ENCODE measurements at places on chromosomes 7 and 10. TPM values are rescaled to one million over a fixed set of nuclear protein-coding genes. Genes with fewer than 3 reads are reported as not detected.

DNA sequence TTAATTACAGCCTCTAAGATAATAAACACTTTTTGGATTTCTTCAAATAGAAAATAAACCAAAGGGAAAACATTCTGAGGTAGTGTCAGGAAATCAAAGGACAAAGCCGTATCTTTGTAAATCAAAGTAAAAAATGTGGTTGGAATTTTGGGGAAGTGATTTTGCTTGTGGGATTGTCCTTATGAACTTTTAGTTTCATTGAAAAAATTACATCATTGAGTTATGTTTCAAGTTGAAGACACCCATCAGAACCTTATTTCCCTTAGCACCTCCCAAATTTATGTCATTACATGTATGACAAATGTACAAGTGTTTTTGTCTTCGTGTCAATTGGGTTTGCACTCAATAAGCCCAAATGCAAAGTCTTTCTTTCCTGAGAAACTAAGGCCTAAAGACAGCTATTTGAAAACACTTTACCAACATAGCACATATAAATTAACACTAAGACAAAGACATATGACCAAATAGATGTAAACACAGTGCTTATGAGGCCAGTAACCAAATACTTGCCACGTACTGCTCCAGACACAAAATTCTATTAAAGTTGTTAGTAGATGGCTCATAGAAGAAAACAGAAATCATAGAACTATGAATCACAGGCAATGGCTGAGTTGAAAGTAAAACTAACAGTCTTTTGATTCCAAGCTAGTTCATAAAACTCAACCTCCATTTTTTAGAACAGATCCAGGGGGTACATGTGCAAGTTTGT is 26.9 kb upstream of the LAMB4 start:
- no peaks in the 10 kb centered on the region for H3K27me3 ChIP-seq
- no peak overlapping the region for H3K4me3 ChIP-seq
- no peaks in the 10 kb centered on the region for H3K36me3 ChIP-seq
- DNase-seq = no peak
- no peaks in the 10 kb centered on the region for H3K4me1 ChIP-seq
- H3K27ac ChIP-seq = no peak overlapping the region

MET gene
- not detected for polyA plus RNA-seq

LGI1 gene
- not detected for polyA plus RNA-seq

- H3K27ac ChIP-seq = no peak overlapping the region
- H3K4me3 ChIP-seq = no peak overlapping the region
- H3K4me1 ChIP-seq = no peaks in the 10 kb centered on the region
- DNase-seq = no peak
These were observed 52.9 kb upstream of the SHH start for GRCh38 chr7:155864991-155865690.

DNA sequence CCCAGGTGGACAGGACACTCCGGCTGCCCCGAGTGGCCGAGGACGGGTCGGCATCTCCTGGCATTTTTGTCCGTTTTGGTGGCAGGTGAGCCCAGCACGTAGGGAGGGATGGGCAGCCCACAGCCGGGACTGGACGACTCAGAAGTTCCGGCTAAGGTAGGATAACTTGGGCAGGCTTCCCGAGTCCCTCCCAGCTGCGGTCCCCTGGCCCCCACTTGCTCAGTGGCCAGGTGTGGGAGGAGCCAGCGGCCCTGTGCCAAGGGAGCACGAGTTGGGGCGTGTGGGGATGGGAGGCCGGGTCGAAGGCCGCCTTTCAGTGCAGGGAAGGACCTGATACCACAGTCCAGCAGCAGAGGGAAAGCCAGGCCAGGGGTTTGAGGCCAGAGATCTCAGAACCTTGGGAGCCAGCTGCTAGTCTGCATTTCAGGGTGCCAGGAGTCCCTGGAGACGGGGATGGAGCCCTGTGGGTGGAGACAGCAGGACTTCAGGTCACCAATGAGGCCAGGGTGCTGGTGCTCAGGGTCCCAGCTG is 58.5 kb downstream of the PWWP2B start:
- H3K27me3 ChIP-seq = peaks cover 1% of the 10 kb centered on the region
- no peak overlapping the region for H3K4me3 ChIP-seq
- no peak overlapping the region for H3K27ac ChIP-seq
- no peaks in the 10 kb centered on the region for H3K4me1 ChIP-seq
- no peak for DNase-seq

SORBS1 gene
- polyA plus RNA-seq = 0.82 TPM

DNA sequence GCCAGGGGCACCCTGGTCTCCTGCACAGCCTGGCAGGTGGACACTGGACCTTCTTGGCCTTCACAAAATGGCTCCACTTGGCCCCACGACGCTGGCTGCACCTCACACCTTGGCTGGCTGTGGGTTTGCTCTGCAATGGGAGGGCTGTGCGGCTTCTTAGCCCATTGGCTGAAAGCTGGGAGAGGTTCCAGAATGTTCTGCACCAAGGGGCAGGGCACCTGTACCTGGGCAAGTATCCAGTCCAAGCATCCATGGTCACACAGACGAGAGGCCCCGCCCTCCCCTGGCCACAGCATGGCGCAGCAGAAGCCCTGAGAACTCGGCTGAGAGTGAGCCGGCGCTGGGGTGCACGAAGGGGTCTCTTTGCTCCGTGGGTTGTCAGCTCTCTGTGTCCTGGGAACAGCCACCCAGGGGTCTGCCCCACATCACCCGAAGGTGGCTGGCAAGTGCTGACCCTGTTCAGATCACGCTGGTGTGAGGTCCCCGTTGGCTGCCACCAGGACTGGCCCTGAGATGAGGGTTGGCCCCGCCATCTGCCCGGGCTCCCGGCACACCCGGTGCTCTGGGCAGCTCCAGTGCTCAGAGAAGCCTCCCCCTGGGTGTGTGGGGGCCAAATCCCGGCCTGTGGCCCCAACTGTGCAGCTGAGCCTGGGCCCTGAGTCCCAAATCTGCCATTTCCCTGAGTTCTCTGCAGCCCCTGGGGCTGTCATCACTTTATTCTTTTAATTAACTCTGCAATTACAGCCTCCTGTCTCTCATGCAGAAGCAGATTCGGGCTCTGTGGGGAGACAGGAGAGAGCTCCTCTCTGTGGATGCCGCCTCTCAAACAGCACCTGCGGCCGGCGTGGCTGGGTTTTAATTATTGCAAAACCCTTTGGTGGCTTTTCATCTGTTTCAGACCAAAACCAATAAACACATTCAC is 19.4 kb upstream of the ADGRA1 start:
- no peak overlapping the region for H3K4me3 ChIP-seq
- no peak overlapping the region for H3K27ac ChIP-seq
- H3K36me3 ChIP-seq = no peaks in the 10 kb centered on the region
- H3K4me1 ChIP-seq = no peaks in the 10 kb centered on the region

DNA sequence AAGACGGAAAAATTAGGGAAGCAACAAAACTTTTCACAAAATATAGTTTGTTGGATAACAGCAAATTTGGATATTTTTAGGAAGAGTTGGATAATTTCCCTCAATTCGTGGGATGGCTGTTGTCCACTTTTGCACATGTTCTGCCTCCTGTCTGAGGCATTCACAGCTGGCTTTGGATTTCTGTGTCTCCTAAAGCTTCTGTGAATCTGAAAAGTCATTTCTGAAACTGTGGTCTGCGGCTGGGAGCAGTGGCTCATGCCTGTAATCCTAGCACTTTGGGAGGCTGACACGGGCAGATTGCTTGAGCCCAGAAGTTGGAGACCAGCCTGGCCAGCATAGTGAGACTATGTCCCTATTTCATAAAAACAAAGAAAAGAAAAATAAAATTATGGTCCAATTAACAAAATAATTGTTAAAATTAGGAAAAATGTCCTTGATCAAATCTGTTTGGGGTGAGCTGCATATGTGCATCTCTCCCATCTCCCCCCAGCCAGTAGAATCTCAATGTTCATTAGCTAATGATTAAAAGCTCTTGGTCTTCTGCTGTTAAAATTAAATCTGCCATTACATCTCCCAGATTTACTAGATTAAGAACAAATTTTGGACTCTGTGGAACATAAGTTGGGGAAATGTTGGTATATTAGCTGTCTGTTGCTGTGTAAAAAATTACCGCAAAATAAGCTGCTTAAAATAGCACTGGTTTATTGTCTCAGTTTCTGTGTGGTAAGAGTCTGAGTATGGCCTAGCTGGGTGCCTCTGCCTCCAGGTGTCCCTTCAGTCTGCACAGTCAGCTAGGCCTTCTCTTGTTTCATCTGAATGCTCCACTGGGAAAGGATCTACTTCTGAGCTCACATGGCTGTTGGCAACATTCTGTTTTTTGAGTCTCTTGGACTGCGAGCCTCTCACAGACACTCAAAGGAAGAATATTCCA is 332.0 kb upstream of the FZD1 start:
- H3K27me3 ChIP-seq = no peaks in the 10 kb centered on the region
- no peaks in the 10 kb centered on the region for H3K36me3 ChIP-seq
- H3K4me3 ChIP-seq = no peak overlapping the region
- H3K4me1 ChIP-seq = no peaks in the 10 kb centered on the region
- no peak overlapping the region for H3K27ac ChIP-seq

DNA sequence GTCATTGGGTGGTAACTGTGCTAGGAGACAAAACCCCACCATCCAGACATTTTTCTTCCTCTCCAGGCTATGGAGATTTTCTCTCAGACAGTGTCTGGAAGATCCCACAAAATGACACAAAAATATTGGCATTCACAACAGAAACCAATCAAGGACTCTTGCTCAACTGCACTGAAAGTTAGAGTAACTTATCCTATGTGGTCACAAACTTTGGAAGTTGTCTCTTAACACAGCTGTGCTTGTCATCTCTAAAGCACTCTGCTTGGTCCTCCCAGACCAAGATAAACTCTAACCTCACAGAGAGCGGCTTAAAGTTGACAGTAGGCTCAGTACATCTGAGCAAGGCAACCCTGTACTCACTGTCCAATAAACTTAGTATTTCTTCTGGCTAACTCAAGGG is 74.9 kb downstream of the AKR1C4 start:
- H3K4me3 ChIP-seq = no peak overlapping the region
- peaks cover 46% of the 10 kb centered on the region for H3K36me3 ChIP-seq
- DNase-seq = no peak
- peaks cover 13% of the 10 kb centered on the region for H3K4me1 ChIP-seq

- H3K4me3 ChIP-seq = no peak overlapping the region
- no peaks in the 10 kb centered on the region for H3K36me3 ChIP-seq
- DNase-seq = no peak
- H3K27me3 ChIP-seq = no peaks in the 10 kb centered on the region
- H3K4me1 ChIP-seq = no peaks in the 10 kb centered on the region
These were observed 348.3 kb upstream of the MKI67 start for GRCh38 chr10:128474571-128474970.

- DNase-seq = no peak
- peak overlapping the region; percentile 49 for H3K27ac ChIP-seq
- peaks cover 100% of the 10 kb centered on the region for H3K4me1 ChIP-seq
- no peaks in the 10 kb centered on the region for H3K36me3 ChIP-seq
- peaks cover 1% of the 10 kb centered on the region for H3K27me3 ChIP-seq
- H3K4me3 ChIP-seq = peak overlapping the region; percentile 28
These were observed 104.9 kb downstream of the CTBP2 start for GRCh38 chr10:125055446-125055845.

- no peaks in the 10 kb centered on the region for H3K36me3 ChIP-seq
- H3K27ac ChIP-seq = no peak overlapping the region
- H3K4me3 ChIP-seq = no peak overlapping the region
- no peaks in the 10 kb centered on the region for H3K4me1 ChIP-seq
- H3K27me3 ChIP-seq = peaks cover 2% of the 10 kb centered on the region
These were observed 16.5 kb upstream of the GPR26 start for GRCh38 chr10:123649676-123650075.

DNA sequence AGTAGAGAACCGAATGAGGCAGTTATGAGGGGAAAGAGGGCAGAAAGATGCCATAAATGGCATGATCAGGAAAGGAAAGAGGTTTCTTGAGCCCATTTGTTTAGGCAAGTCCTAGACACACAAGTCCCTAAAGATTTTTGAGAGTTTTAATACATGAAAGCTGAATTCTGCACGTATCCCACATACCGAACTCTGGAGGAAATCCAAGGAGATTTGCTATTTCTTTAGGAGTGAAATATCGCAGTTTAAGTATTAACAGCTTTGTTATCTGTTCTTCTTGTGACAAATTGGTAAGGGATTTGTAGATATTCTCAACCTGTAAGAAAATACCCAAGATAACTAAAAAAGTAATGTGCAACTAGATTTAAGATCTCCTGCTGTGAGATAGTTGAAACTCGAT is 23.7 kb upstream of the CUBN start:
- no peaks in the 10 kb centered on the region for H3K27me3 ChIP-seq
- H3K4me3 ChIP-seq = no peak overlapping the region
- DNase-seq = no peak
- no peak overlapping the region for H3K27ac ChIP-seq
- H3K36me3 ChIP-seq = peaks cover 39% of the 10 kb centered on the region

DNA sequence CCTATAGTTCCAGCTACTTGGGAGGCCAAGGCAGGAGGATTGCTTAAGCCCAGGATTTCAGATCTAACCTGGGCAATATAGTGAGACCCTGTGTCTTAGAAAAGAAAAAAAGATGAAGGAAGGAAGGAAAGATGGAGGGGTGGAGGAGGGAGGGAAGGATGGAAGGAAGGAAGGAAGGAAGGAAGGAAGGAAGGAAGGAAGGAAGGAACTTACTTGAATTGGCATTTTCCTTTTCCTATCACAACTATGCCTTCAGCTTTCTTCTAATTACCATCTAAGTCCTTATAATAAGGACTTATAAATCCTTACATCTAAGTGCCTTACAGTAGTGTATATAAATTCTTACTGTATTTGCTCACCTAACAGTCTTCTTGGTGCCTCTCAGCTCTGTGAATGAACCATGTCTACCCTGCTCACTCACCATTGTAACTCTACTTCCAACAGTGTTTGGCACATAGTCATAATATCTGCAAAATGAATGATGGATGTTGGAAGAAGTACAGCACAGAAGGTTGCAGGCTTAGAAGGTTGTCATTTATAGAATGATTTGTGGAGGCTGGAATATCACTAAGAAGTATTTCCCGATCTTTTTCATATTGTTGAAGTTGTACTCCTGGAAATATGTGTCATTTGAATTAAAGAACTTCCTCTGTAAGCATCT is 125.5 kb downstream of the KIAA1217 start:
- no peaks in the 10 kb centered on the region for H3K4me1 ChIP-seq
- H3K27me3 ChIP-seq = peaks cover 2% of the 10 kb centered on the region
- DNase-seq = no peak
- H3K36me3 ChIP-seq = no peaks in the 10 kb centered on the region
- H3K27ac ChIP-seq = no peak overlapping the region

KLHL7 gene
- polyA plus RNA-seq = 27.7 TPM

DNA sequence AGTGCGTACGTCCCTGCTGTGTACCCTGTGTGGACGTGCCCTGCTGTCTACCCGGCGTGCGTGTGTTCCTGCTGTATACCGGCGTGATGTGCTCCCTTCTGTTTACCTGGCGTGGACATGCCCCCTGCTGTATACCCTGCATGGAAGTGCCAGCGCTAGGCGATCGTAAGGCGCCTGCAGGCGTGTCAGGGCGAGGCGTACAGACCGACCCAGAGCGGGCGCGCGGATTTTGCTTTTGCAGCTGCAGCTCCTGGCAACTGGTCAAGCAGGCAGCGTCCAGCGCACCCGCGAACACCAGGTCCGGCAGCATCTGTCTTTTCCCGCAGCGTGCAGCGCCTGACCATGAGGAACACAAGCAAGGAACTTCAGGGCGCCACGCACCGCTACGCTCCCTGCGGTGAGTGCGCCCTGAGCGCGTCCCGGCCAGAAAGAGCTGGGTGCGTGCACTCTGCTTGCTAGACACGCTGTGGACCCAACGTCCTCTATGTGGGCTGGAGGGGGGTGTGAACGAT is 680 bp downstream of the C7orf57 start:
- peak; percentile 19 for DNase-seq
- H3K27me3 ChIP-seq = peaks cover 19% of the 10 kb centered on the region
- peak overlapping the region; percentile 89 for H3K4me3 ChIP-seq

Data from immature natural killer cell (primary cell).